ENCODE measurements at places on chromosomes 11 and 22.

DNA sequence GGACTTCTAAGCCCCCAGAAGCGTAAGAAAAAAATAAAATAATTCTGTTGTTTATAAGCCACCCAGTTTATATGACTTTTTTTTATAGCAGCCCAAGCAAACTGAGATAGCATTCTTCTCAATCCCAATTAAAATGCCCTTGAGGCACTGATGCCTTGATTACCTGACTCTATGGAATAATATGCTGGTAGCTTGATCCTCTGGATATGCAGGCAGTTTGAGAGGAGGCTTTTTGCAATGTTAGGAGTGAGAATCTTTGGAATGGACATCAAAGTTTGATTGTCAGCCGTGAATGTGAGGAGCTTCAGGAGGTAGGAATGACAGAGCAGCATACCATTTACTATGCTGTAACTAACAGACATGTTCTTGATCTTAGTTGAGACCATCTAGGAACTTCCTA lies 275.6 kb downstream of the AASDHPPT start:
- no peak for DNase-seq

GRCh38 chr11:47714554-47715081 lies 551 bp downstream of the AGBL2 start:
- no peak for DNase-seq

- DNase-seq, result no peak
Measured at GRCh38 chr22:27851974-27852746, 50.6 kb upstream of the MN1 start.

- DNase-seq, result no peak
Measured at GRCh38 chr22:22210375-22210774, 34.2 kb upstream of the VPREB1 start.

DNA sequence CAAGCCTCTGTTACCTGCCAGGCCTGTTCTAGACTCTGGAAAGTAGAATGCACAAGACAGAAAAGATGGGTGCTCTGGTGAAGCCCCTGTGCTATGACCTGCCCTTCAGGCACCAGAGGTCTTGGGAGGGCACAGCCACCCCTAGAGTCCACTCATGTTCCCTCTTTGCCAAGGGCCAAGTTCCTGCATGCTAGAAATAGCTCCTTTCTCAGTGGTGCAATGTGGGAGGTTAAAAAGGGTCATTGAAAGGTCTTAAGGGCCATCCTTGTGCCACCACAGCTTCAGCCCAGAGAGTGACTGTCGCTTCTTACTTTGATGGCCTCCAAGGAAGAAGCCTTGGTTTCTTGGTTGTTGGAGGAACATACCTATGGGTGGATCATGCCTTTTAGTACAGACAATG lies 84.6 kb upstream of the PARVA start:
- no peak for DNase-seq

DNA sequence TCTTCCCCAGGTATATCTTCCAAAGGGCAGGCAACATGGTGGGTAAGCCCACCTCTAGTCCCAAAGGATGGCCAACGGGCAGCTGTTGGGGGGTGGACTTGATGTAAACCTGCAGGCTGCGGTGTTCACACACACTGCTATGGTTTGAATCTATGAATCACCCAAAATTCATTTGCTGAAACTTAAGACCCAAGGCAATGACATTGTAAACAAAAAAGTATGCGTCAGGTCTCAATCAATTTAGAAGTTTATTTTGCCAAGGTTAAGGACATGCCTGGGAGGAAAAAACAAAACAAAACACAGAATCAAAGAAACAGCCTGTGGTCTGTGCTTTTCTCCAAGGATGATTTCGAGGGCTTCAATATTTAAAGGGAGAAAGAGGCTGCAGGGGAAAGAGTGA lies 18.3 kb downstream of the RCN1 start:
- DNase-seq, result no peak

GRCh38 chr22:37153901-37154300 lies 4.2 kb upstream of the IL2RB start:
- no peak for DNase-seq

DNA sequence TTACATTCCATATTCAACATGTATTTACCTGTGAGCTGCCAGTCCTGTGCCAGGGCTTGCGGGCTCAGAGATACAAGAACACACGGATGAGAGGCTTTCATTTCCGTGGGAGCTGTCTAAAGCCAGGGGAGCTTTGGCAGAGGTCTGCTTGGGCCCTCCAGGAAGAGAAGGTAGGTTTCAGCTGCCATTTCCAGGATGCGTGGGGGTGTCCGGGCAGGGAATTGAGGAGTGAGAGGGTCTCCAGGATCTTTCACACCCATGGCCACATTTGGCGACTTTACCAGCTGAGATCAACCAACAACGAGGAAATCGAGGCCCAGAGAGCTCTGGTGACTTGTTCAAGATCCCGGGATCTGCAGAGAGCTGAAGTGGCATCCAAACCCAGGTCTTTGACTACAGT lies 119.6 kb downstream of the BUD13 start:
- DNase-seq, result no peak

GRCh38 chr22:42080287-42080686 lies 787 bp downstream of the SMDT1 start:
- DNase-seq, result no peak

All from esophagus squamous epithelium (tissue), 5 donors.